Heart left ventricle (tissue), 16 donors: ENCODE measurements at places on chromosomes 12 and 14.

DNA sequence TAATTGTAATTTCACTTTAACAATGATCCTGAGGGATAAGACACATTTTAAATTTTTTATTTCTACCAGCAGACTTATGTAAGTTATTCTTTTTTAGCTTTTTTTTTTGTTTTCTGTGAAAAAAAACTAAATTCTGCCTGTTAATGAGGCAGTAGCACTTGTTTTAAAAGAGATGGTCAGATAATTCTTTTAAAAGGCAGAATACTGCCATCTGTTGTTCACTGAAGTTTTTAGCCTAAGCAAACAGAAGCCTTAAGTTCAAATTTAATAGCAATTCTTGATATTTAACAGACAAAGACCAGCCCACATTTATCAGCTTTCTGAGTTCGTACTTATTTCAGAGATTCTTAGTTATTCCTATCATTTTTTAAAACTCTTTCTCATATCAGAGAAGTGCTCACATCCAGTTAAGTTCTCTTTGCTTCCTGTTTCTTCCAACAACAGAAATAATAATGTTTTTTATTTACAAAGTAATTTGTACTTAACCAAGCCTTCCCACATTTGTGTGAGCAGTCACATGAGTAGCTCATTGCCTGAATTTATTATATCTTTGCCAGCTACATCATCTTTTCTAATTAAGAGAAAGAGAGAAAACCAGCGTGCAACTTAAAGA lies 93.4 kb upstream of the SLCO1C1 start:
- DNase-seq: no peak

- no peak for DNase-seq
Measured at GRCh38 chr14:29752221-29752923, 175.3 kb downstream of the PRKD1 start.

DNA sequence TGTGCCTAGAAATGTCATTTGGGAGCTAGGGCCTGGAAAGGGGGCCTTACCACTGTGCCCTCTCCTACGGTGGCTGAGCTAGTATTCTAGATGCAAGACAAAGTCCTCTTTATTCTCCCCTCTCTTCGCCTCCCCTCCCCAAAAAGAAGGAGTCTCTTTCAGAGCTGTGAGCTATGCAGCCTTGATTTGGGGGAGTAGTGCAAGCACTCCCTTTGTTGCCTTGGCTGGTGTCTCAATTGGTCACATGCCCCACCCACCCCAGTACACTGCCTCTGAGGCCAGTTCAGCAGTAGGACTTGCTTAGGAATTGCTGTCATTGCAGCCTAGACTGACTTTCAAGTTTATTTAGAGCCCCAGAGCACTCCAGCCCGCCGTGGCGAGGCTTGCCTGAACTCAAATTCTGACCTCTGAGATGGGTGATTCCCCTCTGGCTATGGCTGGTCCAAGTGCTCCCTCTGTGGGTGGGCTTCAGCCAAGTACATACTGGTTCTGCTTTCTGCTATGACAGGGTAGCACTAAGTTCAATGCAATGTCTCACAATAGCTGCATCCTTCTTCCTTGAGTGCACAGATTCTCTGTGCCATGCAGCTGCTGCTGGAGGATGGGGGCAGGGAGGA lies 37.0 kb upstream of the FBXO33 start:
- no peak for DNase-seq

DNA sequence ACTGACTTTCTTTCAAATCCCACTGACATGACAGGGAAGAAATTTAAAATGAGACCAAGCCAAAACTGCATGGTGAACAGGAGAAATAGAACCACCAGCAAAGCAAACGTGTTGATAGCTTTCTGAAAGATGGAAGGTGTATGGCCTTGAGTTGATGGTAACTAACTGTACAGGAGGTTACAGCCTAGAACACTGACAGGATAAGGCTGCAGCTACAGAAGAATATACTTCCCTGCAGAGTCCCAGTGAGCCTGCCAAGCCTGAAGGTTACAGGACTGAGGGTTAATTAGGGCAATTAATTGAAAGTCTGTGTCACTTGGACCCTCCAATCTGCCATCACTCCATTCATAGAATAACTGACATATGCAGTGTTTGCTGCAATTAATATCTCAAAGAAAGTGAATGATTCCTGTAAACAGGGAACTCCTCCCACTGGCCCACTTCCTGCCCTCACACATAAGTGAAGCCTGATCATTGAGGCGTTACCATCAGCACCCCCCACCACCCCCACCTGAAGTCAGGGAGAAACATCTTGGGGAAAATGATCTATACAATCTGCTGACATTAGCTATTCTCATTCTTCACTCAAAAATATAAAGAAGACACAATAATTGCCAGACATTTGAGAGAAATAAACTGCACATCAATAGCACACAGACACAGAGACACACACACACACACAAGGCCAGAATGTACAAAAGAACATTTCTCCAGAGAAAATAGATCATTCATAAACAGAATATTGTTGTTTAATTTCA lies 73.4 kb downstream of the GTF2A1 start:
- DNase-seq: no peak

- DNase-seq: no peak
Measured at GRCh38 chr12:63224396-63224795, 73.4 kb upstream of the AVPR1A start.

DNA sequence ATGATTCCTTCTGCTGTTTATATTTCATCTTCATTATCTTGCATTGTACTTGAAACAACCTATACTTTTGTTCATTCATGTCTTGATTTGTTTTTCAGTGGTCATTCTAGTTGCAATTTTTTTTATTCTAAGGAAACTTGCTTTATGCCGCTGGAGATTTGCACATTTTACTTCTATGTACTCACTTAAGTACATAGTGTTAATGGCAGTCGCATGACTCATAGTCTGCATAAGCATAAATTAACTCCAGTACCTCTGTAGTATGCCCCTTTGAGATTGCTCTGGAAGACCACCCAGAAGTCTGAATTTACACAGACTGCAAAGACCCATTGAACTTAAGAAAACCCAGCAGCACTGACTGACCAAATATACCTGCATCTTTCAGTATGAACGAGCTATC lies 77.0 kb downstream of the MSRB3 start:
- DNase-seq: no peak

GRCh38 chr12:100044266-100044665 lies 59.5 kb upstream of the ANKS1B start:
- DNase-seq: no peak

GRCh38 chr12:124747426-124748161 lies 116.1 kb downstream of the SCARB1 start:
- no peak for DNase-seq

DNA sequence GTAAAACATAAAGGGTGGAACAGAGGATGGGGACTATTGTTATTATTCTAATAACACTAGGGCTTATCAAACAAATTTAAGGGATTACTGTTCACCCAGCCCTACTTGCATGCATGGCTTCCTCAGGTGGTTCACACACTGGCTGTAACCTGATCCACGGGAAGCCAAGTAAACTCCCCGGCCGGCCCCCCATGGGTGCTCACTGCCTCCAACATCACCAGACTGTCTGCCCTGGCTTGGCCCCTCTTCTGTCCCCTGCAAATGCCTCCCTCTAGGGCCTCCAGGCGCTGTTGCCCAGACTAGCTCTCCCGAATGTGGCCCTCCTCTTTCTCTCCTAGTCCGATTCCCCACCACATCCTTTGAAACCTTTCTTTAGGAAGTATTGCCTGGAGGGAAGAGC lies 18.6 kb downstream of the FAIM2 start:
- DNase-seq: no peak

DNA sequence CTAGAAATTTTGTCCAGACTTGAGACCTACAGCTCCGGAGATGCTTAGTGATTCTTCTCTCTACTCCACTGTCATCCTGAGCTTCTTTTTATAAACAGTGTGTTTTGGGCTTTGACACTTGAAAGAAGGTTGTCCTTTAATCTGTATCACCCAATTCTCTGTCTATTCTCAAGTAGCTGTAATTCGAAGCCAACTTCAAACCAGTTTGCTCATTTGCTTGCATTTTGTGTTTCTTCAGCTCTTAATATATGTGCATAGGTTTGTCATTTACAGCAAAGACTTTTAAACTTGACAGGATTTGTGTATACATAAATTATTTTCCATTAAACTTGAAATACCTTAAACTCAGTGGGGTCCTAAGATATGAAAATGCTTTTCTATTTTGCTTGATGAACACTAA lies 16.4 kb upstream of the MYBPC1 start:
- no peak for DNase-seq

DNA sequence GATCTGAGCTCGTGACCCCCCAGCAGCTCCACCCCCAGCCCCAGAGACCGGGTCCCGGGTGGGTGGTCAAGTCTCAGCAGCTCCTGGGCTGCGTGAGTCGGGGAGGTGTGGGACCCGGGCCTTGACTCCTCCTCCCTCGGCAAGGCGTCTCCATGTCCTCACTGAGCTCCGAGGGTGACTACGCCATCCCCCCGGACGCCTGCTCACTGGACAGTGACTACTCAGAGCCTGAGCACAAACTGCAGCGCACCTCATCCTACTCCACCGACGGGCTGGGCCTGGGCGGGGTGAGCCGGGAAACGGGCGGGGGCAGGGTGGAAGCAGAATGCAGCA lies 28.1 kb downstream of the PIGH start:
- DNase-seq: no peak

DNA sequence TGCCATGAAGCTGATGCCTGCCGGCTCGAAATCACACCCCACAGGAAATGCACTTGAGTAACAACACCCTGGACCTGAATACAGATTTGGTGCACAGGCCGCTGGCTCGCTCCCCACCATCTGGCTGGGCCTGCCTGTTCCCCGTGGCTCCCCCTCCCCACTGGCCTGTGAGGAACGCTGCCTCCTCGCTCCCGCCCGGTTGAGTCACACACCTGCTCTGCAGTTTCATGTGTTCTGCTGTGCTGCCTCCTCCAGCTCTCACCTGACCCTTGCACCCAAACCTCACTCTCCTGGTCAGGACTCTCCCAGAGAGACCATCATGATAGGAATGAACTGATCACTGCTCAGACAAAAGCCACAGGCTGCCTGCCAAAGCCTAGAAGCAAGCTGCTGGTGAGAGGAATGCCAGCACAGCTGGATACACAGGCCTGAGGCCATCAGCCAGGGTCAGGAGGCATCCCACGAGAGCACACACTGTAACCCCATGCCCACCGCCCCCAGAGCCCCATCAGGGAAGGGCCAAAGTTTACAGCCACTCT lies 3.8 kb upstream of the SIVA1 start:
- DNase-seq: peak; percentile 58

- no peak for DNase-seq
Measured at GRCh38 chr14:24381363-24382063, 13.5 kb downstream of the NFATC4 start.

DNA sequence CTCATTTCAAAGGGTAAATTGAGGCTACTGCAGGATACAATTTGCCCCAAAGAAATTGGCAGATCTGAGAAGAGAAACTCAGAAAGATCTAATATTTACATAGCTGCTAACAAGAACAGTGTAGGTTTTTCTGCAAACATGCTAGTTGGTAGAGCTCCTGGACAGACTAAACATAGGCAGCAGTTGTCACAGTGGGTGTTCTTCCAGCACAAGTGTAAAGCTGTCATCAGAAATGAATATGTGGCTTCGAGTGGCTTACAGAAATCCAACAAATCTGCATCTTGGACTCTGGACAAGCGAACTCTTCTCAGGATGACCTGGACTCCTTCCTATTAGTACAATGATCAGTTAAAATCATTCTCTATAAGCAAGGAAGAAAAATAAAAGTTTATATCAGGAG lies 5.9 kb downstream of the CBX5 start:
- no peak for DNase-seq

DNA sequence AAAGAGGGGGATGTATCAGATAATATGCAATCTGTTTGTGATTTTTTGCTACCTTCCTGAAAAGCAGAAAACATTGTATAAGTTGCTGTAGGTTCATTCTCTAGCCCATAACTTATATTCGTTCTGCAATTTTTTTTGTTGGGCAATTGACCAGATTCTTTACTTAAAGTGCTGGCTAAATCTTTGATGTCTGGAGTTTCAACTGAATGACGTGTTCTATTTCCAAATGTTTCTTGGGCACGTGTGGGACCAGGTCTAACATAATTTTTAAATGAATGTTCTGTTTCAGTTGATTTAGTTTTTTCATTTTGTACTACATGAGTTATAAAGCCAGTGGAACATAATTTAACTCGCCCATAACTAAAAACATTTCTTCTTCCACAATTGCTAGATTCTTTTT lies 3.8 kb downstream of the MLH3 start:
- no peak for DNase-seq
